ENCODE measurements at places on chromosomes 7 and 10.

GRCh38 chr10:80500572-80501380 is 36.9 kb upstream of the SH2D4B start:
- DNase-seq = no peak

- no peak for DNase-seq
Observed at GRCh38 chr10:117262291-117262902, 21.5 kb downstream of the SLC18A2 start.

DNA sequence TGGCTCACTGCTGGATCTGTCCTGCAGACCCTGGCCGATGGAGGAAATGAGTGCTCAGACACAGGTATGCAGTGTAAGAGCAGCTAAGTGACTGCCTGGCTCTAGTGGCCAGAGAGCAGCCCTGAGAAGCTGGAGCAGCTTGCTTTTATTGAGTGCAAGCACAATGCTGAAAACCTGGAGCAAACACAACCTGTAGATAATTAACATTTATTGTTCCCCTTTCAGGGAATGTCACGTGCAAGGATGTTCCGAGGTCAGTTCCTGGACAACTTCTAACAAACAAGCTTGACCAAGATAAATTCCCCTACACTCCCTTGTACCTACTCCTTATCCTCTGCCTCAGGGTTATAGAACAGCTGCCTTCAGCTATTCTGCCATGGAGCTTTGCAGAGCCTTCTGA is 31.3 kb downstream of the DDC start:
- no peak for DNase-seq

DNA sequence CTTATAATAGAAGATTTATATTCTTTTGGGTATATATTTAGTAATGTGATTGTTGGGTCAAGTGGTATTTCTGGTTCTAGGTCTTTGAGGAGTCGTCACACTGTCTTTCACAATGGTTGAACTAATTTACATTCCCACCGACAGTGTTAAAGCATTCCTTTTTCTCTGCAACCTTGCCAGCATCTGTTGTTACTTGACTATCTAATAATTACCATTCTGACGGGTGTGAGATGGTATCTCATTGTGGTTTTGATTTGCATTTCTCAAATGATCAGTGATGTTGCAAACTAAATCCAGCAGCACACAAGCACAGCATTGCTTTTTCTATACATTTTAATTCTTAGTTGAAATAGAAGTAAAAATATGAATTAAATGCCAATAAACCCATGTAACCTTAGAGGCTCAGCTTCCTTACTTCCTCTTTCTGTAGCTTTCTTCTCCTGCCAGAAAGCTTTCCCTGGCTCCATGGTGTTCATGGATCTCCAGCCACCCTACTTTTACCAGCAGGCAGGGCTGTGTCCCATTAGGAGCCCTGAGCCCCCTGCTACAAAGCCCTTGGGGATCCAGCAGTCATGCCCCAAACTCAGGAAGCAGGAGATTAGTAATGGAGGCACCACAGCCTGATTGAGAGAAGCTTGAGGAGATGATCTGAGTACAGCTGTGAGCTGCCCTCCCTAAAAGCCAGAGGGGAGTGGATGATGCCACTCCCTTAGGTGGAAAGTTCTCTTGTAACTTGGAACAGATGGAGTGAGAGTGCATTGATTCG is 158.6 kb downstream of the TMEM178B start:
- DNase-seq = no peak
